Naive thymus-derived CD4-positive, alpha-beta T cell (primary cell): ENCODE measurements at places on chromosomes 11 and 22. TPM values are rescaled to one million over a fixed set of nuclear protein-coding genes. Genes with fewer than 3 reads are reported as not detected.

GRCh38 chr22:44214764-44215163 is 34.0 kb downstream of the PARVG start:
- DNase-seq: no peak
- no peak overlapping the region for H3K27ac ChIP-seq
- H3K27me3 ChIP-seq: no peaks in the 10 kb centered on the region
- no peaks in the 10 kb centered on the region for H3K4me1 ChIP-seq

DNA sequence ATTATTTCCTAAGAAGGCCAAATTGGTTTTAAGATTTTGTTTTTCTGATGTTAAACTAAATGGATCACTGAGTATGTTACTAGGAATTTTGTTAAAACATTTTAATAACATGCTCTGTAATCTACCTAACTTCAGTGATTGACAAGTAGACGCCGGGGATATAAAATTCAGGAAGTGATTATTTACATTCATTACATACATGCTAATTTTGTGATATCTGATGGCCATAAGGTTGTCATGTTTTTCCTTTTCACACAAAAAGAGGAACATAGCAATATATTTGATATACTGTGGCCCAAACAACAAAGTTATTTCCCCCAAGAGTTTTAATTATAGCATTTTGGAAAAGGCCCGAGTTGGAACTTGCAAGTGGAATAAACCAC is 12.1 kb downstream of the SCUBE1 start:
- no peaks in the 10 kb centered on the region for H3K4me1 ChIP-seq
- H3K4me3 ChIP-seq: no peak overlapping the region
- no peak for DNase-seq
- H3K27ac ChIP-seq: no peak overlapping the region
- no peaks in the 10 kb centered on the region for H3K36me3 ChIP-seq

DNA sequence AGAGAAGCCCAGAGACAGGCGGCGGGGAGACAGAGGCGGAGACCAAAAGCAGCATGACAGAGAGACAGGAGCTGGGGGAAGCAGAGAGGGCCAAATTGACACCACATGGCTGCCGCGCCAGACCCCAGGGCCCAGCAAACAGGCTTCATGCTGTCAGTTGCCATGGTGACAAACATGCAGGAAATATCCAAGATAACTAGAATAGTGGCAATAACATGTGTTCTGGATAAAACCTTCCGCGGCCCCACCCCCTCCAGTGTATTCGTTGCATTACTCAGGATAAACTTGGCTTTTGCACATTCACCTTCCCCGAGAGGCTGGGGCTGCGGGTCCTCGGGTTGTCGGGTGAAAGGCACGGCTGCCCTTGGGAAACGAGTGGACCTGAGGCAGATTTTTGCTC is 49.9 kb upstream of the CDON start:
- H3K4me3 ChIP-seq: no peak overlapping the region
- no peaks in the 10 kb centered on the region for H3K27me3 ChIP-seq
- no peaks in the 10 kb centered on the region for H3K4me1 ChIP-seq
- no peak for DNase-seq
- no peaks in the 10 kb centered on the region for H3K36me3 ChIP-seq

- H3K27me3 ChIP-seq: no peaks in the 10 kb centered on the region
- H3K4me3 ChIP-seq: no peak overlapping the region
- no peaks in the 10 kb centered on the region for H3K4me1 ChIP-seq
- no peak for DNase-seq
Measured at GRCh38 chr11:122803306-122803705, 35.0 kb upstream of the CRTAM start.

DNA sequence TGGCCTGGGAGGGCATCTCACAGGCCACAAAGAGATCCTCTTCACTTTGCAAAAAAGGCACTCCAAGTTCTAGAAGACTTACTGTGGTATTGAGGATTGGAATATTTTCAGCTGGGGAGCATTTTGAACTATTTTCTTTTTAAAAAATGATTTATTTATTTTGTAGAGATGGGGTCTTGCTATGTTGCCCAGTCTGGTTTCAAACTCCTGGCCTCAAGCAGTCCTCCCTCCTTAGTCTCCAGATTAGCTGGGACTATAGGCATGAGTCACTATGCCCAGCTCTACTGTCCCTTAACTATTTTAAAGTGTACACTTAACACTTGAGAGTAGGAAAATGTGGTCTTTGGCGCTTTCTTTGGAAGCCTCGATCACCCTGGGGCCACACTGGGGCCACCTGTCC is 24.9 kb upstream of the DGCR8 start:
- H3K4me3 ChIP-seq: no peak overlapping the region
- H3K36me3 ChIP-seq: peaks cover 71% of the 10 kb centered on the region
- H3K4me1 ChIP-seq: no peaks in the 10 kb centered on the region
- no peak overlapping the region for H3K27ac ChIP-seq

GRCh38 chr11:512761-513595 is 5.9 kb upstream of the RNH1 start:
- H3K27me3 ChIP-seq: no peaks in the 10 kb centered on the region
- no peak overlapping the region for H3K4me3 ChIP-seq
- no peak for DNase-seq

- H3K36me3 ChIP-seq: no peaks in the 10 kb centered on the region
- no peaks in the 10 kb centered on the region for H3K4me1 ChIP-seq
- no peak overlapping the region for H3K4me3 ChIP-seq
- DNase-seq: no peak
- no peaks in the 10 kb centered on the region for H3K27me3 ChIP-seq
Measured at GRCh38 chr11:76705826-76706225, 35.3 kb upstream of the LRRC32 start.

GRCh38 chr11:33588056-33588455 is 112.6 kb downstream of the C11orf91 start:
- no peak overlapping the region for H3K27ac ChIP-seq
- H3K36me3 ChIP-seq: no peaks in the 10 kb centered on the region
- H3K27me3 ChIP-seq: no peaks in the 10 kb centered on the region
- no peak overlapping the region for H3K4me3 ChIP-seq

DNA sequence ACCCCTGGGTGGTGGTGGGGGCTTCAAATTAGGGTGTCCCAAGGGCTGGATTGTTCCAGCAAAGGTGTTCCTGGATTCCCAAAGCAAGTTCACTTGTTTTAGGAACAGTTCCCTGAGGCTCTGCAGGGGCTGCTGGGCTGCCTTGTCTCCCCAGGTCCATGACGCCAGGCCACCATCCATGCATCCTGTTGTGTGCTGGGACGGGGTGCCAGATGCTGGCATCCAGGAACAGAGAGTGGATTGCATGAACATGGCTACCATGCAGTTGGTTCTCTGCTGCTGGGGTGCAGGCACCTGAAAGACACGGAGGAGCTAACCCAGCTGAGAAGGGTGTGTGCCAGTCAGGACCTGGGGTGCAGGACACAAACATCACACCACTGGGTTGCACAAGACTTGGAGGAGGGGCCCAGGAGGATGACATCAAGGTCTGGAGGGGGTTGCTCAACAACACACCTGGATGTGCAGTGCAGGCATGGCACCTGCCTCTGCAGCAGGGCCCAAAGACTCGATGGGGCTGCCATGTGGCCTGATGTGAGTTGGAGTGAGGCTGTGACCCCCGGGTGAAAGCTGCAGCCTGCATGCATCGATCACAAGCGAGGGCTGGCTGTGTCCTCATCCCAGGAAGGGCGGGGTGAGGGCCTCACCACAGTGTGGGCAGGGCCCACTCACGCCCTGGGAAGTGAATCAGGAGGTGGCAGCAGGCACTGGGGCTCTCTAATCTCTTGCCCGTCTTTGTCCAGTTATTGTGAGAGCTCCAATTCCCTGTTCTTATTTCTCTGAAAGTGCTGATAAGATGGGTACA is 74.0 kb upstream of the CLDN5 start:
- peaks cover 63% of the 10 kb centered on the region for H3K4me1 ChIP-seq
- no peaks in the 10 kb centered on the region for H3K27me3 ChIP-seq
- H3K27ac ChIP-seq: peak overlapping the region; percentile 75
- peak; percentile 57 for DNase-seq
- H3K36me3 ChIP-seq: no peaks in the 10 kb centered on the region
- peak overlapping the region; percentile 25 for H3K4me3 ChIP-seq

DNA sequence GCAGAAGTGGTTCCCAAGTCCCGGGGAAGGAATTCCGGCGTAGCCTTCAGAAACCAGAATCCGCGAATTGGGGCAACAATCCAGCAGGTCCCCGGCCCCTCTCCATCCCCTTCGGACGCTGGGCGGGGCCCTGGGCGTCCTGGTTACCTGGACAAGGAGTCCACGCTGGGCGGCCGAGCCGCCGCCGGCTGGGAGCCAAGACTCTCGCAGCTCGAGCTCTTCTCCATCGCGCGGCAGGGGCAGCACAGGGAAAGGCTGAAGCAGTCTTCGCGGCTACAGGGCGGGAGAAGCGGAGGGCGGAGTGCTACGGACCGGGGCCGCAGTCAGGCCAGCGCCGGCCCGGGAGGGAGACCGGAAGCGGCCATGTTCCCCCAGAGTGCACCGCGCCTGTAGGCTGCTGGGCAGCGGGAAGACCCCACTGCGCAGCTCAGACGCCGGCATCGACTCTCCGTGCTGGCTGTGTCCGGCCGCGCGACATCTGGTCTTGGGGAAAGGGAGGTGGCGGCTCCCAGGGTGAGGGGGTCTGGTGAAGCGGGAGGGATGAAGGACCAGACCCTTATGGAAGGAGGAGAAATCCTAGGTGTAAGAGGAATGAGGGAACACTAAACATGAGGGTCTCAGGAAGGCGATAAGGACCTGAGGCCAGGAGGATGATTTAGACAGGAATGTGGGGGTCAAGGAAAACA is at the start of gene MTMR2:
MTMR2 (minus strand) TSS at position 380 of the 686 bp plus-strand sequence; CDS start at position 227, 153 bp downstream.
- no peaks in the 10 kb centered on the region for H3K36me3 ChIP-seq
- H3K4me1 ChIP-seq: peaks cover 12% of the 10 kb centered on the region
- H3K4me3 ChIP-seq: peak within 1 kb of the TSS; percentile 91
- H3K27me3 ChIP-seq: no peaks in the 10 kb centered on the region

DNA sequence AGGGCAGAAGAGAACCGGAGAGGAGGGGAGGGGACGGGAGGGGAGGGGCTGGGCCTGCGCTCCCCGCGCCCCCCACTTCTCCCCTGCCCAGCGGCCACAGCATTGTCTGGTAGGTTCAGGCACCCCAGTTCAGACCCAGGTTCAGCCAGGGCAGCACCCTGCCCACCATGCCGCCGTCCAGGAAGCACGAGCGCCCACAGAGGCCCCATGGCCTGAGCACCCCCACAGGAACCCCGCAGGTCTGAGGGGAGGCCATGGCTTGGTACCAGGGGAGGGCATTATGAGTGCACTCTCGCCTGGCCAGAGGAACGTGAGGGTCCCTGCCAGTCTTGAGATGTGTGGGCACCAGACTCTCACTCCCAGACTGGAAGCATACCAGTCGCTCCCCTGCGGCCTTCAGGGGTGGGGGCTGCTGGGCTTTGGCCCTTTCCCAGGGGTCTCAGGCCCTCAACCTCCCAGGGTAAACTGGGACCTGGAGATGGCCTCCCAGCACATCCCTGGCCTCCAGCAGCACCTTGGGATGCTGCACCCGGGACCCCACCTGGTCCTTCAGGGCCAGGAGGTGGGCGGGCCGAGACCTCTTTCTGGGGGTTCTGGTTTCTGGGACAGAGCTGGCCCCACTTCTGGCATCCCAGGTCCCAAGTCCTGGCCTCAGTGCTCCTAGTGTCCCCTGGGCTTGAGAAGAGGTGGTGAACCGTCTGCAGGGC is 597 bp upstream of the PLXNB2 start:
- H3K36me3 ChIP-seq: no peaks in the 10 kb centered on the region
- no peaks in the 10 kb centered on the region for H3K27me3 ChIP-seq
- H3K27ac ChIP-seq: no peak overlapping the region
- no peak for DNase-seq
- peaks cover 5% of the 10 kb centered on the region for H3K4me1 ChIP-seq
- no peak overlapping the region for H3K4me3 ChIP-seq

DNA sequence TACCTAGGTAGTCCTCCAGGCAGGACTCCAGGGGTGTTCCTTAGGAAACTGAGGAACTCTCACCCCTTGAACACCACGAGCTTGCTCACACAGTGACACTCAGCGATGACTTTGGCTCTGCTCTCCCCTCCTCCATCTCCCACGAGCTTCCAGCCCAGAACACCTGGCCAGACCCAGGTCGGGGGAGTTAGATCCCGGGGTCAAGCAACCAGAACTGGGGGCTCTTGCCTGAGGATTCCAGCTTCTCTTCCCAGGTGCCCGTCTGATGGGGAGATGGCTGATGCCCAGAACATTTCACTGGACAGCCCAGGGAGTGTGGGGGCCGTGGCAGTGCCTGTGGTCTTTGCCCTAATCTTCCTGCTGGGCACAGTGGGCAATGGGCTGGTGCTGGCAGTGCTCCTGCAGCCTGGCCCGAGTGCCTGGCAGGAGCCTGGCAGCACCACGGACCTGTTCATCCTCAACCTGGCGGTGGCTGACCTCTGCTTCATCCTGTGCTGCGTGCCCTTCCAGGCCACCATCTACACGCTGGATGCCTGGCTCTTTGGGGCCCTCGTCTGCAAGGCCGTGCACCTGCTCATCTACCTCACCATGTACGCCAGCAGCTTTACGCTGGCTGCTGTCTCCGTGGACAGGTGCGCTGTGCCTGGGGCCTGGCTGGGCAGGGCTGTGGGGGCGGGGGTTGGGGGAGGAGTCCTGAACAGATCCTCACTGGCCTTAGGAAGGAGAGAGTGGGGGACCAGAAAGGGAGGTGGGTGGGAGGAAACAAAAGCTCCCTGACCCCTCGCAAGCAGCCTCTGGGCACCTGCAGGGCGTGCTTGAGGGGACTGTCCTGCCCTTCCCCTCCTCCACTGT is at the start of gene GALR3:
GALR3 (plus strand) TSS at position 249 of the 852 bp plus-strand sequence; CDS start at position 274, 25 bp downstream.
- no peak for DNase-seq
- no peaks in the 10 kb centered on the region for H3K36me3 ChIP-seq
- H3K27ac ChIP-seq: no peak within 1 kb of the TSS
- H3K27me3 ChIP-seq: no peaks in the 10 kb centered on the region
- no peak within 1 kb of the TSS for H3K4me3 ChIP-seq

DNA sequence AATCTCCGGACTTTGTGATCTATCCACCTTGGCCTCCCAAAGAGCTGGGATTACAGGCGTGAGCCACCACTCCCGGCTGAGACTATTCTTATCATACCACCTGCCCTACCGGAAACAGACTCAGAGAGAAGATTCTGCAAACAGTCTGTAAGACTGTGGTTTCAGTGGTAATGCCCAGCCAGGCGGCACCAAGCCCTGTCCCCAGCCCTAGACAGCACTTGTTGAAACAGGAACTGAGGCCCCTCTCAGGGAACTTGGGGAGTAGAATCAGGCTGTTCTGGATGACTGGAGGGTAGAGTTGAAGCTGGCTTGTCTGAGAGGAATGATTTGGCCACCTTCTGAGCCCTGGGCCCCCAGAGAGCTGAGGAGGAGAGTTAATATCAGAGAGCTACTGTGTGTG is 1.3 kb upstream of the INSC start:
- H3K4me3 ChIP-seq: no peak overlapping the region
- H3K36me3 ChIP-seq: no peaks in the 10 kb centered on the region
- H3K27ac ChIP-seq: no peak overlapping the region
- H3K4me1 ChIP-seq: no peaks in the 10 kb centered on the region
- H3K27me3 ChIP-seq: no peaks in the 10 kb centered on the region
- no peak for DNase-seq

The RIBC2 gene
- 1.4 TPM for total RNA-seq

The PIH1D2 gene
- total RNA-seq: 0.31 and 0.51 TPM in 2 replicates

The CLCF1 gene
- 0.32 TPM for total RNA-seq

The C11orf42 gene
- total RNA-seq: not detected

The KDM2A gene
- total RNA-seq: 233 TPM

The KCTD17 gene
- total RNA-seq: 24.9 TPM

The TMEM151A gene
- total RNA-seq: 0.29 TPM
